ENCODE measurements at places on chromosomes 1 and 21.

DNA sequence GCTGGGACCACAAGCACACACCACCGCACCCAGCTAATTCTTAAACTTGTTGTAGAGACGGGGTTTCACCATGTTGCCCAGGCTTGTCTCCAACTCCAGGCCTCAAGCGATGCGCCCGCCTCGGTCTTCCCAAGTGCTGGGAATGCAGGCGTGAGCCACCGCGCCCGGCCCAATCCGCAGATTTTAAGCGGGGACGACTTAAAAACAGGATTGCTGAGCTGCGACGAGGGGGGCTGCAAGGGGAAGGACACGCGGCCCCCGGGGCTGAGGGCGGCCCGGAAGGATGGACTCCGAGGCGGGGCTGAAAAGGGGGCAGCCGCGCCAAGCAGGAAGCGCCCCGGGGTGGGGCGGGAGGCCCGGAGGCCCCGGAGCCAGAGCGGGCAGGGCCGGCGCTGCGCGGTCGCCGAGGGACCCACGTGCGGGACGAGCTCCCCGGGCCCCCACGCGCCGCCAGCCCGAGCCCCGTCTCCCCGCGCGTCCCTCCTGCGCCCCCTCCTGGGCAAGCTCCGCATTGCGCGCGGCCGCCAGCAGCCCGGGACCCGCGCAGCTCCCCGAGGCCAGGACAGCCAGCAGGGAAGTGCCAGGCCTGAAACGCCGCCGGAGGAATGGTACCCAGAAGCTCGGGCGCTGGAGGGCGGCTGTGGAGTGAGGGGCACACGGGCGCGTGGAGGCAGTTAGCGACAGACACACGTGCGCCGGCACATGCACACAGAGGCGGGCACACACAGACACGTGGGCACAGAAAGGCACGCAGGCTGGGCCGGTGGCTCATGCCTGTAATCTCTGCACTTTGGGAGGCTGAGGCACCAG lies 5.5 kb upstream of the PRKCZ start:
- peak; percentile 12 for DNase-seq

DNA sequence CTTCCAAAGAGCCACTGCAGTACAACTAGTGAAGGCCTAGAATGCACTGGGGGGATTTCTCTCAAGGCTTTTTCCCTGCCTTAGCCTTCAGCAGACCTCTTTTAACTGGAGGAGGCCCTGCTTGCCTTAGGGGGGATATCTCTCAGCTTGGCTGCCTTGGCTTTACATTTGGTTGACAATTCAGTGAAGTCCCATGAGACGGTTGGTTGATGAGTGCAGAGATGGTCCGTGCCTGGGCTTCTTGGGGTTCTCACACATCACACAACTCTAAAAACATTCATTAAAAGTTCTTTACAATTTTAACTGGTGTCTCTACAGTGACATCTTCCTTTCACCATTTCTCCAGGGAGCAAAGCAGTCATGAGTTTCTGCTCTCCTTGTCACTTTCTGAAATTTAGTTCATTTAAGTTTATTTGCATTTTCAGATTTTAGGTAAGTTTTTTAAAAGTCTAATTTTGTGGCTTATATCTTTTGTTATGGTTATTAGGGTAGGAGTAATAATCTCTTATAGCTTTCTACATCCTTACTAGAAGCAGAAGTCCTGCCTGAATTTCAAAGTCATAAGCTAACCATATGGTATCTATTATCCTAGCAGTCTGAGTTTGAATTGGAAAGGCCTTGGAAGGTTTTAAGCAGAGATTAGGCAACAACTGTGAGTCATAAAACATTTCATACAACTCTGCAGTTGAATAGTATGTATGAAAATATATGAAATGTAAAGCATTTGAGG lies 487.6 kb downstream of the DPYD start:
- peak; percentile 92 for DNase-seq

DNA sequence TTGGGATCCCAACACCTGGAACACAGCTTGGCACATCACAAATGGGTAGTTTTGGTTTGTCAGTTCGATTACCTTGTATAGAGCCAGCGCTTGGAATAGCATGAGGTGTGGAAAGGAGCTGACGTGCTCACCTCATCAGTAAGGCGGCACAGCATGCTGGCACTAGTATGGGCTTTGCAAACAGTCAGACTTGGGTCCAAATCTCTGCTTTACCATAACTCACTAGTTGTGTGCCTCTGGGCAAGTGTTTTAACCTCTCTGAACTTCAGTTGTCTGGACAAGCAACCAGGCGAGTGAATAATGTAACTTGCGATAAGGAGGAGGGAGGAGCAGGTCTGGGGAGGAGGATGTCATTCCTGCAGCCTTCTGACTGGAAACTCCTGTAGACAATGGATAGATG lies 26.3 kb upstream of the NEK2 start:
- no peak for DNase-seq

DNA sequence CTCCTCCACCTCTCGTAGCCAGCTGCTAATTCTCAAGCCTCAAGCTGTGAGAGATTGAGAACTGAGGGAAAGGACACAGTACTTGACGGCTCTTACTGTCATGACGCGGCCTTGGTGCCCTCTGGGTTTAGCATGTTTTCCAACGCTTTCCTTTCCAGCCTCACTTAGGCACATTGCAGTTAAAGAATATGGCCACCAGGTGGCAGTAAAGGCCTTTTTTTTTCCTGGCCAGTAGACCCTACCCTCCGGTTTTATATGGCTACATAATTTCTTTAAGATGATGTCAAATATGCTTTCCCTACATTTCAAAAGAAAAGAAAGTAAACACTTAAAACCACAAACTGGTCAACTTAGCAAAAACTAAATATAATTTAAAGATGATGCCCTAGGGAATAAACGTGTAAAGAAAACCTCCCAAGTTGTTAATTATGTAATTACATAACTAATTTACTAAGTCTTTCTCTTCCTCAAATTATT lies 56.8 kb upstream of the PRDX6 start:
- peak; percentile 81 for DNase-seq

- peak; percentile 30 for DNase-seq
Observed at GRCh38 chr1:167671727-167672511, 41.9 kb downstream of the RCSD1 start.

- DNase-seq: no peak
Observed at GRCh38 chr1:36440646-36441045, 9.6 kb downstream of the OSCP1 start.

GRCh38 chr21:22791986-22792560 lies 1793.9 kb downstream of the NCAM2 start:
- peak; percentile 39 for DNase-seq

DNA sequence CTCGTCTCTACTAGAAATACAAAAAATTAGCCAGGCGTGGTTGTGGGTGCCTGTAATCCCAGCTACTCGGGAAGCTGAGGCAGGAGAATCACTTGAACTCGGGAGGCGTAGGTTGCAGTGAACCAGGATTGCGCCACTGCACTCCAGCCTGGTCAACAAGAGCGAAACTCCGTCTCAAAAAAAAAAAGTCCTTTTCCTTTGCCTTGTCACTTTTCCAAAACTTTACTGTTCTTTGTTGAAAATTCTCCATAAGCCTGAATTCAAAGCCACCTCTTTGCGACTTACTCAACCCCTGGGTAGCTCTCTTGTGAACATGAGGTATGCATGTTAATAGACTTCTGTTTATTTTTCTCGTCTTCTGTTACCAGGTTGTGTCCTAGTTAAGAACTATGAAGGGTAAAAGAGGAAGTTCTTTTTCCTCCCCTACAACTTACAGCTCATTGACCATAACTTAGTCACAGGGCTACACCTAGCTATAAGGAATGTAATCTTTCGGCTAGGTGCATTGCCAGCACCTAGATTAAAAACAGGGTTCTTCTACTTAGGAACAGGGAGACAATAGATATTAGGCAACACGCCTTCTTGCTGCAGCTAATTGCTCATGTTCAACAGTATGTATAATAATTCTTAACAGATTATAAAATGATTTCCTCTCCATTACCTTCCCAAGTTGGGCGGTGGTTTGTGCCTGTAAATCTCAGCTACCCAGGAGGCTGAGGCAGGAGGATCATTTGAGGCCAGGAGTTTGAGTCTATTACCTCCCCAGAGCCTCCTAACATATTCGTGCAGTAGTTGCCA lies 40.9 kb downstream of the PTAFR start:
- DNase-seq: peak; percentile 37

- peak; percentile 38 for DNase-seq
Observed at GRCh38 chr1:79322511-79323027, 316.0 kb upstream of the ADGRL4 start.

DNA sequence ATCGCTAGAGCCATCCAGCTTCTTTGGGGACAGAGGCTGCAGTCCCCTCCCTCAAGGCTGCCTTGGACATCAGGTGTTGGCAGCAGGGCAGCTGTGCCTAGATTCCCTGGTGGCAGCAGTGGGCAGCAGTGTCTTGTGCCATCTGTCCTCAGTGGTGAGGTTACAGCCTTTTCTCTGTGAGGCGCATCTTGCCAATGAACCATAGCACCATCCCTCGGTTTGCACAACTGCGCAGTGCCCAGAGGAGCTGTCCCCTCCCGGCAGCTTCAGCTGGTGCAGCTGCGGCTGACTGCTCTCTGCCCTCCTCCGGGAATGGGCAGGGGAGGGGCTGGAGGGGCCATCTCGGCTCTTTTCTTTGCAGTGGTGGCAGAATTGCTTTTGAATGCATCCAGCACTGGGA lies 59.0 kb upstream of the C8B start:
- DNase-seq: no peak

DNA sequence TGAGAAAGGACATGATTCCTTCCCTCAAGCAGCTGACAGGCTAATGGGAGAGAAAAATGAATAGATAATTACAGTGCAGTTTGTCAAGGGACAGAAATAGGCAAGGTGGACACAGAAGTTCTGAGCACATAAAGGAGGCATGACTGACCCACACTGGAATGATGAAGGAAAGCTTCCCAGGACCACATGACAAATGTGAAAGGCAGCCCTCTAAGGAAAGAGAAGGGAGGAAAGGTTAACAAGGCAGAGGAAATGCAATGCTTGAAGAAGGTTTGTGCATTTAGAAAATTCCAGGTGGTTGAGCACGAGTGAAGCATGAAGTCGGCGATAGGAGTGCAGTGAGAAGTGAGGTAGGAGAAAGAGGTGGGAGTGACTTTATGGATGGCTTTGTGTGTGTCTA lies 37.4 kb downstream of the LAMC2 start:
- no peak for DNase-seq

- no peak for DNase-seq
Observed at GRCh38 chr1:81597720-81598426, 202.9 kb upstream of the ADGRL2 start.

- no peak for DNase-seq
Observed at GRCh38 chr1:169959686-169960085, 66.0 kb upstream of the SCYL3 start.

- DNase-seq: no peak
Observed at GRCh38 chr1:160399544-160400222, 681 bp upstream of the VANGL2 start.

GRCh38 chr21:41703857-41704501 lies 62.9 kb downstream of the RIPK4 start:
- no peak for DNase-seq

- DNase-seq: no peak
Observed at GRCh38 chr1:108734171-108734865, 12.2 kb upstream of the STXBP3 start.

DNA sequence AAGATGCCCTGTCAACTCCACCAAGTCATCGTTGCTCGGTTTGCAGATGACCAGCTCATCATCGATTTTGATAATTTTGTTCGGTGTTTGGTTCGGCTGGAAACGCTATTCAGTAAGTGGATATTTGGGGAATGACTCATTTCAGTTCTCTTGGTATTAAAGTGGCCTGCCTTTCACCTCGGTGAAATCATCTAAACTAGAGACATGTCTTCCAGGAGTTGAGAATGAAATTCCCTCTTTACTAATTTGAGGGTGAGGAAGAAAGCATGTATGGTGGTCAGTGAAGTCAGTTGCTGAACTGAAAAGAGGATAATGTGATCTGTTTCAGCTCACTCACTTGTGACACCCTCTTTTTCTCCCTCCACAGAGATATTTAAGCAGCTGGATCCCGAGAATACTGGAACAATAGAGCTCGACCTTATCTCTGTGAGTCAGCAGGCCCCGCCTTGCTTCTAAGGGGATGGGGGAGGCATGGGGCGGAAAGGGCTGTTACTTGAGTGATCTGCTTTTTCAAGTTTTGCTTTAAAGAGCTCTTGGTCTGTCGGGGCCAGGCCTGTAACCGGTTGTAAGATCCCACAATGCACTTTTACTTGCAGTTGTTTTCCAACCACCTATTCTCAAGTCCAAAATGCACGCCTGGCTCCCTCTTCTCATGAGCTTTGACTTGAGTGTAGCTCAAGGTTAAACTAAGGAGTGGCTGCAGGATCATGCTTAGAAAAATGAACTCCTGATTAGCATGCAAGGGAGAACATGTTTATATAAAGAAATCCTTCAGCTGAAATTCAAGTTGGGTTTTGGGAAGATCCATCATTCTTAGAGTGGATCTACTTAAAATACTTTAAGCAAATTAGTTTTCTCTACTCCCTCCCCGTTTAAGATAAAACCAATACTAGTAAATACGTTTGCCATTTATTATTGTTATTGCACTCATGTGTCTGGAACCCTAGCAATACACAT lies 59.8 kb downstream of the CAPN2 start:
- peak; percentile 92 for DNase-seq

DNA sequence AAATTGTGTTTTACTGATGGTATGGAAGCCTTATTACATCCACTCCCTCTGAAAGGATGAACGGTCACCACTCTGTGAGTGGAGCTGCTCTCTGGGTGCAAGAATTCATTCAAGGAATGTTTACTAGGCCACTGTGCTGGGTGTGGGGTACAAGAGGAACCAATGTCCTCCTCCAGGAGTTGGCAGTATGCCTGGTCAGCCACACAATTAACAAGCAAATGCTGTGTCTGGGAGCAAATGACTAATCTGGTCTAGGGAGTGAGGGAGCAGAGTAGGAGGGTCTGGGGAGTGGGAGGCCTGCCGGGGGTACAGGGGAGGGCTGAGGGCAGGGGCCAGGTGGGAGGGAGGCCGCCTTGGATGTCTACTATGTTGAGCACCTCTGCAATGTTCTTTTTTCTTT lies 27.2 kb upstream of the TDRD10 start:
- peak; percentile 78 for DNase-seq

- peak; percentile 4 for DNase-seq
Observed at GRCh38 chr1:194366705-194367104, 1180.3 kb upstream of the B3GALT2 start.

DNA sequence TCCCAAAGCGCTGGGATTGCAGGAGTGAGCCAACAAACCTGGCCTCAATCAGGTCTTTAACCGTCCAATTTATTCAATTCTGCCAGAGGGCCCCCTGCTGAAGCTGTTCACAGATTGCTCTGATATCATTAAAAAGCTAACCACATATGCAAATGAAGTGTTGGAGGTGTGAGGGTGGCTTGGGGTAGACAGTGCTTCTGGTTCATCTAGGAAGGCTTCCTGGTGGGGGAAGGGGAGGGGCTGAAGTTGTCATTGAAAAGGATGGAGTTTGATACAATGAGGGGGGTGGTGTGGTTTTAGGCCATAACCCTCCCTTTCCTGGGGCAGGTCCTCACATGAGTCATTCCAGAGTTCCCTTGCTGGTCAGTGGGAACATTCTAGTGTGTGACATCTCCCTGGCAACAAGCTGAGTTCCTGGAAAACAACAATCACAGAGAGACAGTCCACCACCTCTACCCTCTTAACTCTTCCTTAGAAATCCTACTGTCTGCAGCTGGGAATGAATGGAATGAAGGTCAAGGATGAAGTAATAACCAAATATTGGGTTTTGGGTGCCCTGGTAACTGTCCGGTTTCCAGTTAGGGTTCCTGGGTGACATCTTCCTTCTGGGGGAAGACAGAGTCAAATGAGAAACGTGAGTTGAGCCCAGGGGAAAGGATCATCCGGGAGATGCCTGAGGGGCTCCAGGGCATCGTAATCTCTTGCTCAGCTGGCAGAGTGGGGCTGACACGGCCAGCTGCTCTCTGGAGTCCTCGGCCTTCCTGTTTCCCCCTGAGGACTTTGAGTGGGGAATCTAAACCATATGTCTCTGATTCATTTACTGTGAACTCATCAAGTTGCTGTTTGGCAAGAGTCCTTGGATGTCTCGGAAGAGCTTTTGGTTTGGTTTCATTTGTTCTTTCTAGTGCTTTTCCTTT lies 32.2 kb downstream of the BATF3 start:
- DNase-seq: peak; percentile 96
